ENCODE measurements at places on chromosomes 13 and 19.

DNA sequence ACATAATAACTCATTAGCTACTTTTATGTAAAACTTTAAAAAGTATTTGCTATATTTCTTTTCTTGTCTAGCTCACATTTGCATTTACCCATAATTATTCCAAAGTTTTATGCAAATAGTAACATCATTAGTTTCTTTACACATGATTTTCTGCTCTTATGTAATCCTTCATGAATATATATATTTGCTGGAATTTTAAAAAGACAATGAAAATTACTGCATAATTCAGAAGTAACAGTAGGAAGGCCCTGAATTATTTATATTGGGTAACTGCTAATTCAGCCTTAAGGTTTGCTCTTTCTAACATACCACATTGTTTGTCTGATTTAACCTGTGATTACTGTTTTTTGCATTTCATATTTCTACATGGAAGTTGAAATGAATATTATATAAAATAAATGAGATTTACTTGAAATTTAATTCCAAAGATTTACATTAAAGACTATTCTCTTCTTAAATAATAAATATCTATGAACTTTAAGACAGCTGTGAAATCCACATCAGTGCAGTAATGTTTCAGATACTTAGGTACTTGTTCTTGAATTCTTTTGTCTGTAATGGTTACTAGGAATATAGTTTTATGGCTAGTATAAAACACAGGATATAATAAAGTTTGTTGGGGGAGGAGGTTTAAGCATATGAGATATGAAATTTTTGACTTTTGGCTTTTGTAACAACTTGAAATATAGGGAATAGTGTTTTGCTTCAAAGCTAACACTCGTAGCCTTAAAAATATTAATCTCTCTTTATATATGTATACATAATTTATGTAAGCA lies 46.0 kb downstream of the B3GLCT start:
- no peak for DNase-seq

- no peak for DNase-seq
These were observed 6.9 kb downstream of the KIR3DL3 start for GRCh38 chr19:54731191-54731590.

DNA sequence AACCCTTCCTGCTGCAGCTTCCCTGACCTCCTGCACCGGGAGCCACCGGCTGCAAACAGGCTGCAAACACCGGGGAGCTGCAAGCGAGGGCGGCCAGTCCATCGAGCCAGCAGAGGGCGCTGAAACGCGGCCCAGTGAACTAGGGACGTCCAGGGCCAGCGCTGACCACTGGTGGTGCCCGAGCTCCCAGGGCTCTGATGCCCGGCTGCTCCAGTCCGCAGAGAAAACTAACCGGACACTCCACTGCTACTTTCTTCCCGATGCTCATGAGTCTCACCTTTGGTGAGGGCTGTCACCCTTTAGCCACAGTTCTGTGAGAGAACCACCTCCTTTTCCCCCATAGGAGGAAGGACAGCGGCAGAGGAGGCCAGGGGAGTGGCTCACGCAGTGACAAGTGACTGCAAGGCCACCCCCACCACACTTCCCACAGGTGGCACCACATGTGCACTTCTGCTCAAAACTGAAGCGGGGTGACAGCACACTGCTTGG lies 82.8 kb upstream of the MTIF3 start:
- no peak for DNase-seq

DNA sequence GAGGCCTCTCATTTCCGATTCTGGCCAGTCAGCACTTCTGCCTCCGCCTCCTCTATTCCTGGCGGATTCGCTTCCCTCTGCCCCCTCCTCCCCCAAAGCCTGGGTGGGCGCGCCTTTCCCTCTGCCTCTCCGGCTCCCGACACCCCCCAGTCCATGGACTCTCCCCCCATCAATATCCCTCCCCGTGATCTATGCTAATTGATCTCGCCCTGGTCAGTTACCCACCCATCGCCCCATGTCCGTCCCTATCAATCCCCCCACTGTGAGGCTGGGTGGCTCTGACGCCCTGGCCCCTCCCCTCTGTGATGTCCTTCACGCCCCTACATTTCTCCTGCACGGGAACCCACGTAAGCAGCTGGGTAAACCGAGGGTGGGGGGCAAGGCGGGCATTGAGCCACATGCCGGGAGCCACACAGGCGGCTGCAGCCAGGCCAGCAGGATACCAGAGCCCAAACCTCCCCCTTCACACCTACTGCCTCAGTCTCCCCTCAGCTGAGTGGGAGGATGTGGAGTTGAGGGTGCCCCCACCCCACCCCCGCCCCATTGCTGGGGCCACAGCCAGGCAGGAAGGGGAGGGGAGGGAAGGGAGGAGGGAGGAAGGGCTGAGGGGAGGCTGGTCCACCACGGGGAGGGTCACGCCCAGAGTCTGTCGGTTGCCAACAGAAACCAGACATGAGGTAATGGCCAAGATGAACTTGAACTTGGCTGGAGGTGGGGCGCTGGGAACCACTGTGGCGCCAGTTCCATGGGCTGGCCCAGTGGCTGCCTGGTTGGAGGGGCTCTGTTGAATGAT lies 21.0 kb downstream of the SMIM24 start:
- DNase-seq = no peak

DNA sequence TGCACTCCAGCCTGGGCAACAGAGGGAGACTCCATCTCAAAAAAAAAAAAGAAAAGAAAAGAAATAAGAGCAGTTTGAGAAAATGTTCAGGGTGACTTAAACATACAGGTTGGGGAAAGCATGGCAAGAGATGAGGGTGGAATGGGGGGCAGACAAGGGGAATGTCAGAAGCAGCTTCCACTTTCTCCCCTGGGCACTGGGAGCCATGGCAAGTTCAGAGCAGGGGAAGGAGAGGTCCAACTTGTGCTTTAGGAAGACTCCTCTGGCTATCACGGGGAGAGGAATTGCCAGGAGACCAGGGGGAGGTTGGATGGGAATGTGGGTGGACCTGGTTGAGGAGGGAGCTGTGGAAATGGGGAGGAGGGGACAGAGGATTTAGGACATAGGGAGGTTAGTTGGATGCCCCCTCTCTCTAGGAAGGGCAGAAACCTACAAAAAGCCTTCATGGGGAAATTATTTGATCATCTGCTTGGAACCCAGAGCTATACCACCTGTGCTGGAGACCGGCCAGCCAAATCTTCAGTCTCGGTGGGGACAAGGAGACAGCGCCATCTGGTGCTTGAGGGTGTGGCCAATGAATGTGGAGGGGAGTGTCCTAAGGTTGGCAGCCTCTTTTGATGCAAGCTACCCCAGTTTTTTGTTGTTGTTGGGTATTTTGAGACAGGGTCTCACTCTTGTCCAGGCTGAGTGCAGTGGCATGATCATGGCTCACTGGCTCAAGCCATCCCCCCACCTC lies 7.3 kb upstream of the STRN4 start:
- peak; percentile 45 for DNase-seq

GRCh38 chr13:64534302-64534701 lies 2695.8 kb downstream of the PCDH9 start:
- no peak for DNase-seq

GRCh38 chr13:80454245-80454644 lies 113.3 kb upstream of the SPRY2 start:
- no peak for DNase-seq

DNA sequence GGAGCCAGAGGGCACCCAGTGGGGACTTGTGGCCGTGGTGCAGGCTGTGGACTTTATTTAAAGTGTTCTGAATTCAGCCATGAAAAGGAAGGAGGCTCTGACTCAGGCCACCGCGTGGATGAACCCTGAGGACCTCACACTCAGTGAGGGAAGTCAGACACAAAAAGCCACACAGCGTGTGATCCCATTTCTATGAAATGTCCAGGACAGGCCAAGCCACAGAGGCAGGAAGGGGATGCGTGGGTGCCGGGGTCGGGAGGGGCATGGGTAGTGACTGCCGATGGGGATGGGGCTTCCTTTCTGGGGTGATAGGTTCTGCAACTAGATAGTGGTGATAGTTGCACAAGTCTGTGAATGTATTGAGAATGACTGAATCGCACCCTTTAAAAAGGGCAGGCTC lies 8.7 kb upstream of the ZBTB7A start:
- DNase-seq = no peak

DNA sequence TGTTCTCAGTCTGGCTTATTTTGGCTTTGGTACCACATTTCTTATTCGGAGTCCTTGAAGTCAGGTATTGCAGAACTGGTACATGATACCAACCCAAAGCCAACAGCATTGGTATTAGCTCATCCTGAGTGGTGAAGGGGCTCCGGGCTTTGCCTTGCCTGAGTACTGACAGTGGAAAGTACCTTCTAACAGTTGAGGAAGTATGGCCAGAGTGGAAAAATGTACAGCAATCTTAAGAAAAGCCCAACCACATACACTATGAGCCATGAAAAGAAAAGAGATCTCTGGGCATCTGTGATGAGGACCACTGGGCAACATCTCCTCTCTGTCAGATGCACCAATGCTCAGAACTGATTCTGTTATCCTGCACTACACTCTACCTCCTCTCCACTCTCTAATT lies 8.3 kb downstream of the LCP1 start:
- DNase-seq = no peak

DNA sequence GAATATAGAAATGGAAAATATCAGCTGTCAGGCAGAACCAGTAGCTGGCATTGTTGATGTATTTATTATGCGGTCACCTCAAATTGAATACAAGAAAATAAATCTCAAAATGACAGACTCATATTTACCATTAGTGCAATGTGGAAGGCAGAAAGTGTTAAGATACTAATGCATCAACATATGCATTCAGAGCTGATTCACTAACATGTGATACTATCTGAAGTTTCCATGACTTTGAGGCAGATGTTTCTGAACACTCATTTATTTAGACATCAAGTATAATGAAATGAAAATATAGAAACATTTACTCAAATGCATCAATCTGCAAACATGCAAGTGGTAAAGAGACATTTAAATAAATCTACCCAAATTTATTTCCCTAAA lies 474.2 kb upstream of the SLC10A2 start:
- DNase-seq = no peak

GRCh38 chr13:113782472-113782871 lies 23.4 kb downstream of the TMEM255B start:
- DNase-seq = no peak

- DNase-seq = no peak
These were observed 313.3 kb downstream of the HS6ST3 start for GRCh38 chr13:96403241-96403640.

DNA sequence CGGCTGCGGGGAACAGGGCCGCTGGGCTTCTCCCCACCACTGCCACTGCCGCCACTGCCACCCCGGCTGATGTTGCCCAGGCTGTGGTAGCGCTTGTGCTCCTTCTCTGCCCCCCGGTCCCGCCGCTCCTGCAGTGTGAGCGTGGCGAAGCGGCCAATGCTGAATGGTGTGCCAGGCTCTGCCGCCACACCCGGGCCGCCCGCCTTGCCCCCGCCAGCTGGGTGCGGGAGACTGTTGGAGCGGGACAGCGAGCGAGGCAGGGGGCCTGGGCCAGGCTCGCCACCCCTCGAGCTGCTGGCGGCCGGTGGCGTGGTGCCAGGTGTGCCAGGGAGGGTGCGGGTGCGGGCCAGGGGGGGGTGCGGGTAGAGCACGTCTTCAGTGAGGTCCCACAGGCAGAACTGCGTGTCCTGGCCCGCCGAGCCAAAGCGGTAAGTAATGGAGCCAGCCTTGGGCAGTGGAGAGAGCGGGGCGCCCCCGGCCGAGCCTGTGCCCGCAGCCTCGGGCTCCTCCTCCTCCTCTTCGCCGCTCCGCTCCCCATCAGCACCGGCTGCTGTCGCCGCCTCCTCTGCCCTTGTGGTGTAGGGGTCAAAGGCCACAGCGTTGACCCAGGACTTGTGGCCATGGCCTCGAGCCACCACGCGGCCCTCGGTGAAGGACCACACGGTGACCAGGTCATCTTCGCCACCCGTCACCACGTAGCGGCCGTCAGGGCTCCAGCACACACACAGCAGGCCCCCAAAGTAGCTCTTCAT lies 3.7 kb upstream of the DMPK start:
- no peak for DNase-seq

All from activated T-helper 1 cell treated with anti-CD3 and anti-CD28 coated beads, Interleukin-2, amount 50 U/mL, for 16 hours (primary cell).